ENCODE measurements at places on chromosomes 7 and 10.

- DNase-seq = no peak
These were observed 46.5 kb upstream of the MSMB start for GRCh38 chr10:46092524-46093081.

- no peak for DNase-seq
These were observed 133.2 kb upstream of the TBX20 start for GRCh38 chr7:35386816-35387706.

- peak; percentile 75 for DNase-seq
These were observed 44.2 kb downstream of the PDLIM1 start for GRCh38 chr10:95246582-95247051.

DNA sequence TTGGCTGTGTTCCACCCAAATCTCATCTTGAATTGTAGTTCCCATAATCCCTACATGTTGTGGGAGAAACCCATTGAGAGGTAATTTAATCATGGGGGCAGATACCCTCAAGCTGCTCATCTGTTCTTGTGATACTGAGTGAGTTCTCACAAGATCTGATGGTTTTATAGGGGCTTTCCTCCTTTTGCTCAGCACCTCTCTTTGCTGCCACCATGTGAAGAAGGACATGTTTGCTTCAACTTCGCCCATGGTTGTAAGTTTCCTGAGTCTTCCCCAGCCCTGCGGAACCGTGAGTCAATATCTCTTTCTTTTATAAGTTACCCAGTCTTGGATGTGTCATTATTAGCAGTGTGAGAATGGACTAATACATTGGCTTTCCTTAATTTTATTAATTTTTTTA, 527.8 kb downstream of the MDFIC start:
- DNase-seq = no peak

DNA sequence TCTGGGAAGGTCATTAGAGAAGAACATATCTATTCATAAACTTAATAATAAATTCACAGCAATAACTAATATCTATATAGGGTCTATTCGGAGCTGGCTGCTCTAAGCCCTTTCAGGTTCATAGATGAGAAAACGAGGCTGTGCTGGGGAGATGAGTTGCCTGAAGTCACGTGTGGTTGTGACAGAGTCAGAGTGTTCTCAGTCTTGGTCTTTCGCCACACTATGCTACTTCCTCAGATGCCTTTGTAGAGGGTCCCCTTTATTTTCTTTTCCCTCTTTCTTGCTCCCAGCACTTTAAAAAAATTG, 43.7 kb upstream of the FAM180A start:
- DNase-seq = no peak

GRCh38 chr10:77774940-77775391, 137.4 kb upstream of the KCNMA1 start:
- DNase-seq = no peak

GRCh38 chr10:24456322-24456721, 247.4 kb downstream of the KIAA1217 start:
- no peak for DNase-seq

DNA sequence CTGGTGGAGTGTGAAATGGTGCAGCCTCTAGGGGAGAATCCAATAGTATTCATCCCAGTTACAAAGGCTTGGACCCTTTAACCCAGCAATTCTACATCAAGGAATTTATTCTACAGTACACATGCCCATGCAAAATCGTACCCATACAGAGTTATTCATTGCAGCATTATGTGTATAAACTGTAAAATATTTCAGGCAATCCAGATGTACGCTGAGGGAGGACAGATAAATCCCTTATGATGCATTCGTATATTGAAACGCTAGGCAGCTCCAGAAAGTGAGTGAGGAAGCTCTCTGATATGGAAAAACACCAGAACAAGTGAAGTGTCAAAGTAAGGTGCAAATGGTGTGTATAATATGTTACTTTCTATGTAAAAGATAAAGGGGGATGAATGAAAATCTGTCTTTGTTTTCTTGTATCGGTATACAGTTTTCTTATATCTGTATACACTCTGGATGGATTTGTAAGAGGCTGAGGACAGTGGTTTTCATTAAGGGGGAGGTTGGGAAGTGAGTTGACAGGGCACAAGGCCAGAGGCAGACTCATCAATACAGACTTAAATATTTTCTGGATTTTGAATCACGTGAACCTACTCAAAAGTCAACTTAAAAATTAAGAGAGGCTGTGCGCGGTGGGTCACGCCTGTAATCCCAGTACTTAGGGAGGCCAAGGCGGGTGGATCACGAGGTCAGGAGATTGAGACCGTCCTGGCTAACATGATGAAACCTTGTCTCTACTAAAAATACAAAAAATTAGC, 17.1 kb downstream of the VWA2 start:
- no peak for DNase-seq

DNA sequence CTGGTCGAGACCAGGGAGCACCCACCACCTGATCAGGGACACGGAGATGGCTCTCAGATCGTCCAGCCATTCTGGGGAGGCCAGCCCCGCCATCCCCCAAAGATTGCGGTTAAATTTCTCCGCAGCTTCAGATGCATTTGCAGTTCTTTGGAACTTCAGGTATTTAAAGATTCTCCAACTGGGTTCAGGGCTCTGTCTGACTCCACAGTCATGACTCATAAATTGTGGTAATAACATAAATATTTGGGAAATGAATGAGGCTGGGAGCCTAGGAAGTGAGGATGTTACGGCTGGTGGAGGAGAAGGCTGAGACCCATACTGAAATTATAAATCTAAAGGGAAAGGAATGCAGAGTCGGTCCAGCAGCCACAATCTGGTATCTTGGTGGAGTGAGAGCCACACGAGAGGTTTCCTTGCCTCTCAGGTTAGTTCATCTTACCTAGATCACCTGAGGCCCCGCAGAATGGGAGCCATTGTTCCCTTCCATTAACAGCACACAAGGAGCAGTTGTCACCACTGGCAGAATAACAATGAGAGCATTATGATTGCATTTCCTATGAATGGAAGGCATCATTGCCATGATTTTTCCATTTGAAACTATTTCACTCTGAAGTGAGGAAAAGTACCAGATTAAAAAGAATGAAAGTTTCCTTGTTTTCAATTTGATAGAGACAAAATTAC, 26.7 kb upstream of the DNAJB6 start:
- DNase-seq = no peak

- DNase-seq = no peak
These were observed 46.4 kb downstream of the CASD1 start for GRCh38 chr7:94556028-94556427.

DNA sequence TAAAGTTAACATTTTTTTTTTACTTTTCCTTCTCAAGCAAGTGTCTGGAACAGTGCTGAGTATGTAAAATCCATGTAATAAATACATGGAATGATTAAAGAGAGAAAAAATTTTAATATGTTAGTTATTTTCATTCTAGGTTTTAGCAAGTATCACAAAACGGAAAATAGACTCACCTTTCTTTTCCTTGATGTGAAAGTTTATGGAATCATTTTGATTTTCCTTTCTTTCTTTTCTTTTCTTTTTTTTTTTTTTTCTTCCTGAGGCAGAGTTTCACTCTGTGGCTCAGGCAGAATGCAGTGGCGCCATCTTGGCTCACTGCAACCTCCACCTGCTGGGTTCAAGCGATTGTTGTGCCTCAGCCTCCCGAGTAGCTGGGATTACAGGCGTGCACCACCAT, 28.1 kb downstream of the SMNDC1 start:
- no peak for DNase-seq

- no peak for DNase-seq
These were observed 123.3 kb downstream of the CNNM2 start for GRCh38 chr10:103041391-103041790.

DNA sequence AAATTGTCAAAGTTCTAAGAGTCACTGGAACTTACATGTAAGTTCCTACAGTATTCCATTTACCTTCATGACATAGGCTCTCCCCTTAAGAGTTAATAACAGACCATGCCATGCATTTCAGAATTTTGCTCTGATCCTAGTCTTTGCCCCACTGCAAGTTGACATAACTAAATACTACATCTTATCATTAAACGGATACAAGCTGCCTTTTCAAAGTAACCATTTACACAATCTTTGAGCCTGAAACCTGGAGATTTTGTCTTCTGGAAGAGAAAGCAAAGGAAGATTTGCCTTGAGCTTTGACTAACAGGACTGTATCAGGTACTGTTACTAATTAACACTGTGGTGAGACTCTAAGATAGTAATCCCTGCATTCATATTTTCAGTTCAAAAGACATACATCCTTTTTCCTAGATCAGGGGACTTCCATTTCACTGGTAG, 9.3 kb upstream of the AKR1D1 start:
- DNase-seq = no peak

GRCh38 chr7:80053124-80053523, 81.5 kb upstream of the GNAI1 start:
- no peak for DNase-seq
